ENCODE measurements at places on chromosomes 12 and 14.

DNA sequence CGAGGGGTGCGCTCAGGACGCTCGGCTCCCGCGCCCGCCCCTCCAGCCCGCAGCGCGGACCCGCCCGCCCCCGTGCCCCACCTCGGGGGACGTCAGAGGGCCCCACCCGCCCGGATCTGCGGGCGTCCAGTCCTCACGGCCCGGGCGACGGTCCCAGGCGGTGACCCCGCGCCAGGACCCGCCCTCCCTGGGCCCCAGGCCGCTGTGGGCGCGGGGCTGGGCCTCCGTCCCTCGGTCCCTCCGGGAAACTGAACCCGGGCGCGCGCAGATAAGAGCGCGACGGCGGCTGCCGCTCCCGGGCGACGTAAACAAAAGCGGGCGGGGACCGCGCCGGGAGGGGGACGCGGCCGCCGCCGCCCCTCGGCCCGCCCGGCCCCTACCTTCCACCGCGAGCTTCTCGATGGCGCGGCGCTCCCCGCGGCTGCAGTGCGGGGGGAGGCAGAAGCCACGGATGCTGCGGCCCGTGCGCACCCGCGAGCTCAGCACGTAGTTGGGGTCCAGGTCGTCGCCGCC is 1.1 kb downstream of the CKB start:
- peak overlapping the region; percentile 34 for H3K4me3 ChIP-seq
- peaks cover 16% of the 10 kb centered on the region for H3K4me1 ChIP-seq
- H3K27ac ChIP-seq = no peak overlapping the region
- H3K27me3 ChIP-seq = no peaks in the 10 kb centered on the region
- H3K36me3 ChIP-seq = no peaks in the 10 kb centered on the region

- H3K27ac ChIP-seq = no peak overlapping the region
- no peak overlapping the region for H3K4me3 ChIP-seq
- no peak for DNase-seq
- H3K36me3 ChIP-seq = no peaks in the 10 kb centered on the region
- peaks cover 5% of the 10 kb centered on the region for H3K4me1 ChIP-seq
- H3K27me3 ChIP-seq = no peaks in the 10 kb centered on the region
These were observed 72.8 kb downstream of the PAPOLA start for GRCh38 chr14:96574633-96575632.

DNA sequence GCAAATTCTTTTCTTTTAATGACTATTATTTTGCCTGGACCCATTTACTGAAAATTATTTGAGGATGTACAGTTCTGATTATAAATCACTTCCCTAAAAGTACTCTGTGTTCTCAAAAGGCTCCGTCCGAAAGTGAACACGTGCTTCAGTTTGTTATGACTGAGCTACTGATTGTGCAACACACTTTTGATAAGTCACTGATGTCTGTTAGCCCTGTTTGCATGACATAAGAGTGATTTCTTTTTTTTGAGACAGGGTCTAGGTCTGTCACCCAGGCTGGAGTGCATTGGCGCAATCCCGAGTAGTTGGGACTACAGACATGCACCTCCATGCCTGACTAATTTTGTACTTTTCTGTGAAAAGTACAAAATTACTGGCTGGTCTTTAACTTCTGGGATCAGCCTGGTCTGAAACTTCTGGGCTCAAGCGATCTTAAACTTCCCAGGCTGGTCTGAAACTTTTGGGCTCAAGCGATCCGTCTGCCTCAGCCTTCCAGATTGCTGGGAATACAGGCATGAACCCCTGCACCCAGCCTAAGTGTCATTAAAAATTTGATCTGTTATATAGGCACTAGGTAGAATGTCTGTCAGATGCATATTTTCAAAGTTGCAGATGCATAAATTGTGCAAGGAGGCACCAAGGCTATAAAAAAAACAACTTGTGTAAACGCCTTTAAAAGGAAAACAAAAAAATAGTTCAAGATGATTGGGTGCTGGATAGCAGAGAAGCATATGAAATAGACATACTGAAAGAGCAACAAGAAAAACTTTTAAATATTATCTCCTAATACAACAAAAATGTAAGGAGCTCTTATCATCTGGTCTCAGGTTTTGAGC is 111.5 kb downstream of the SRGAP1 start:
- H3K27me3 ChIP-seq = peaks cover 7% of the 10 kb centered on the region
- no peak overlapping the region for H3K27ac ChIP-seq
- no peaks in the 10 kb centered on the region for H3K36me3 ChIP-seq

DNA sequence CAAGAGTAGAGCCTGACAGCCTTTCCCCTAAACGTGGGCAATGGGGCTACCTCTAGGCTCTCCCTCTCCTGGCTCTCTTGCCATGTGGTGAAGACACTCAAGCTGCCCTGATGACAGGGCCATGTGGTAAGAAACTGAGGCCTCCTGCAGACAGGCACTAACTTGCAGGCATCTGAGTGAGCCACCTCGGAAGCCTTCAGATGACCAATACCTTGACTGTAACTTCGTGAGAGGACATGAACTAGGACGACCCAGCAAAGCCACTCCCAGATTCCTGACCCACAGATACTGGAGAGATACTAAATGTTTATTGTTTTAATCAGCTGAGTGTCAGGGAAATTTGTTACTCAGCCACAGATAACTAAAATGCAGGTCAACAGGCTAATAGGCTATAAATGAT is 96.4 kb downstream of the EFCAB11 start:
- no peak for DNase-seq
- H3K27ac ChIP-seq = no peak overlapping the region
- no peak overlapping the region for H3K4me3 ChIP-seq
- H3K4me1 ChIP-seq = no peaks in the 10 kb centered on the region
- no peaks in the 10 kb centered on the region for H3K36me3 ChIP-seq

GRCh38 chr12:81949416-81949815 is 190.3 kb upstream of the PPFIA2 start:
- no peaks in the 10 kb centered on the region for H3K27me3 ChIP-seq
- no peak overlapping the region for H3K4me3 ChIP-seq
- H3K36me3 ChIP-seq = no peaks in the 10 kb centered on the region
- no peak overlapping the region for H3K27ac ChIP-seq
- peaks cover 7% of the 10 kb centered on the region for H3K4me1 ChIP-seq

- no peaks in the 10 kb centered on the region for H3K4me1 ChIP-seq
- DNase-seq = no peak
- no peak overlapping the region for H3K27ac ChIP-seq
- H3K4me3 ChIP-seq = no peak overlapping the region
- no peaks in the 10 kb centered on the region for H3K27me3 ChIP-seq
- H3K36me3 ChIP-seq = no peaks in the 10 kb centered on the region
These were observed 44.0 kb upstream of the MEG3 start for GRCh38 chr14:100781952-100782351.

DNA sequence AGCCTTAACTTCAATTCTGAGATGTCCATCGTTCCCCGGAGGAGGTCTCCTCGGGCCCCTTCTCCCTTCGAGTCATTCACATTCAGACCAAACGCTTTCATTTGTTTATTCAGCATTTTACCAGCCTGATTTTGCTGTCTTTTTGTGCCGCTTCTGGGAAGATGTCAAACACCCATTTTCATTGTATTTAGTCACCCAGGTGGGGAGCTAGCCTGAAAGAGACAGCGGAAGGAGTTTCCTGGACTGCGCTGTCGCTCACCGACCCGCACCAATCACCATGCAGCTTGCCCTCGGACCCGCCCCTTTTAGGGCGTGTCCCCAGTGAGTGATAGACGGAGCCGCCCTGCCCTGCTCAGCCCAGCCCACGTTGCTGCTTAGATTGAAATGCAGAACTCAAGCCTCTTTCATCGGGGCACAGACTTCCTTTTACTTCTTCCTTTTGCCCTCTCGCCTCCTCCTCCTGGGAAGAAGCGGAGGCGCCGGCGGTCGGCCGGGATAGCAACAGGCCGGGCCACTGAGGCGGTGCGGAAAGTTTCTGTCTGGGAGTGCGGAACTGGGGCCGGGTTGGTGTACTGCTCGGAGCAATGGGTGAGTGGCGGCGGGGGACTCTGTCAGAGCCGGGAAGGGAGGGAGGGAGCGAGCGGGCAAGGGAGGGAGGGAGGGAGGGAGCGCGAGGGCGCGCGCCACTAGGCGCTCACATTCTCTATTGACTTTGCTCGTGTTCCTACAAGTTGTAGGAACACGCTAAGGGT is at the start of gene PAX9:
PAX9 (plus strand) TSS at position 355 of the 752 bp plus-strand sequence; CDS start at position 585, 230 bp downstream.
- peak within 1 kb of the TSS; percentile 85 for H3K27ac ChIP-seq
- H3K4me3 ChIP-seq = peak within 1 kb of the TSS; percentile 78
- peaks cover 80% of the 10 kb centered on the region for H3K27me3 ChIP-seq
- H3K4me1 ChIP-seq = peaks cover 52% of the 10 kb centered on the region

- H3K27me3 ChIP-seq = no peaks in the 10 kb centered on the region
- H3K27ac ChIP-seq = peak overlapping the region; percentile 94
- peaks cover 63% of the 10 kb centered on the region for H3K4me1 ChIP-seq
- peak overlapping the region; percentile 72 for H3K4me3 ChIP-seq
- DNase-seq = no peak
- H3K36me3 ChIP-seq = no peaks in the 10 kb centered on the region
These were observed 30.3 kb upstream of the KLRF1 start for GRCh38 chr12:9796971-9797370.

DNA sequence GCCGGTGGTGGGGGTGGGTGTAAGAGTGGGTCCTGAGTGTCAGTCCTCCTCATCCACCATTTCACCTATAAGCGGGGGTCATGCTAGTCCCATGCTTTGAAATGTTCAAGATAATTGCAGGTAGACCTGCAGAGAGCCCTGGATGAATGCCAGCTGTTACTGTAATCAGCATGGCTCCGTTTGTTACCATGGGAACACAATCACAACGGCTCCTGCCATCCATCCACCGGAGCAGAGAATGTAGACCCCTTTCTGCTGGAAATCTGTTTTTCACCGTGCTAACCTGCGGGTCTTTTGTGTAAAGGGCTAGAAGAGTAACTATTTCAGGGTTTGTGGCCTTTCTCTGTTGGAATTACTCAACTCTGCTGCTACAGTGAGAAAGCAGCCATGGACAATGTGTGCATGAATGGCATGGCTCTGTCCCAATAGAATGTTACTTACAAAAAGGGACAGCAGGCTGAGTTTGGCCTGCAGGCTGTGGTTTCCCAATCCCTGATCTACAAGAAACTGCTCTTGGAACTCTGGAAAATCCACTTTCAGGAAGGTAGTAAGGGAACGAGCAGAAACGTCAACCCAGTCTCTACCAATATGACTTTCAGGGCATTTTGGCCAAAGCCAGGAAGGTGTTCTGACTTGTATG is 36.1 kb downstream of the KCTD10 start:
- H3K27ac ChIP-seq = peak overlapping the region; percentile 70
- no peak overlapping the region for H3K4me3 ChIP-seq
- DNase-seq = no peak
- no peaks in the 10 kb centered on the region for H3K4me1 ChIP-seq

DNA sequence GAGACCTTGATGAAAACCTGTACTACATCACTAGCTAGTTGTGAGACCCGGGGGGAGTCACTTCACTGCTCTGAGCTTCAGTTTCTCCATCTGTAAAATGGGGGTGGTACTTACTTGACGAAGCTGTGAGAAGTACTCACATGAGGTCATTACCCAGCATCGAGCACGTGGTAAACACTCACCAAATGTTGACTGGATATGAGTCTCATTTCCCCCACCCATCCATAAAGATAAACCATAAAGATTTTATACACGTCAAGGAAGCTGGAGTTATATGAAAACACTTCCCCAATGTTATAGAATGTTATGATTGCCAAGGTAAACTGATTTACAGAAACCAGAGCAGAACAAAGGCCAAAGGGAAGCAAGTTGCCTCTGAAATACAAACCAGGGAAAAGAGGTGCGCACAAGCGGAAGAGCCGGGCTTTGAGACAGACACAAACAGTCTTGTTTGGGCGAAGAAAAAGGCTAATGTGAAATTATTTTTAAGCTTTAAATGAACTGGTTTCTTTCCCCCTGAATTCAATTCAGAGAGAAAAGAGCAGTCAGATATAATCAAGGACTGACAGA is 536.8 kb downstream of the MED13L start:
- no peak overlapping the region for H3K27ac ChIP-seq
- H3K4me1 ChIP-seq = no peaks in the 10 kb centered on the region
- H3K36me3 ChIP-seq = no peaks in the 10 kb centered on the region
- no peak overlapping the region for H3K4me3 ChIP-seq
- no peak for DNase-seq
- H3K27me3 ChIP-seq = no peaks in the 10 kb centered on the region

DNA sequence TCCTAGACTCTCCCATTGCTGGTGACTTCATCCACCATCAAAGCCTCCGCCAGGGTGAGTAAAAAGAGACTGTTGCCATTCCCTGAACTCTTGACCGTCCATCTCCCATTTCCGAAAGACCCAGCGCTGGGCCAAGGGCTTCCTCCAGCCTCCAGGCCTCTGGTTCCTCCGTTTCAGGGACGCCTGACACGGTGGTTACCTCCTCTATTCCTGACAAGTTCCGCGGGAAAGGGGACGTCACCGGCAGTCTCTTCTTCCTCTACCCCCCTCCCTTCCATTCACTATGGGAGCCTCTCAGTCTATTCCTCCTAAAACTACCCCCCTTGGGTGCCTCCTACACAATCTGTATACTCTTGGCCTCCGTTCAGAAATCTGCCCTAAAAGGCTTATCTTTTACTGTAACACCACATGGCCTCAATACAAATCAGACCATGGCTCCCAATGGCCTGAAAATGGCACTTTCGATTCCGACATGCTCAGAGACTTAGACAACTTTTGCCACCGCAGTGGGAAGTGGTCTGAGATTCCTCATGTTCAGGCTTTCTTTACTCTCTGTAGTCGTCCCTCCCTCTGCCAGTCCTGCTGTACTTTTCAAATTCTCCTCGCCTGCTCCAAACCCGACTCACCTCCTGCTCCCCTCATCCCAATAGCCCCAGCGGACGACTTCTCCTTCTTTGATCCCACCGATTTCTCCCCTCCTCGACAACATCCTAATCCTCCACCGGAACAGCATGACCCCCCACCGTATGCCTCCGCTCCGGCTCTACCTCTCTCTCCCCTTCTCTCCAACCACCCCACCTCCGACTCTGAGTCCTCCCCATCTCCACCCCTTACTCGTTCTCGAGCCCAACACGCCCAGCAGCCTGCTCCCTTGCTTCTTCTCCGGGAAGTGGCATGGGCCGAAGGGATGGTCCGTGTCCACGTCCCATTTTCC is 70.4 kb downstream of the MOK start:
- H3K27me3 ChIP-seq = no peaks in the 10 kb centered on the region
- H3K4me3 ChIP-seq = no peak overlapping the region
- H3K4me1 ChIP-seq = no peaks in the 10 kb centered on the region

DNA sequence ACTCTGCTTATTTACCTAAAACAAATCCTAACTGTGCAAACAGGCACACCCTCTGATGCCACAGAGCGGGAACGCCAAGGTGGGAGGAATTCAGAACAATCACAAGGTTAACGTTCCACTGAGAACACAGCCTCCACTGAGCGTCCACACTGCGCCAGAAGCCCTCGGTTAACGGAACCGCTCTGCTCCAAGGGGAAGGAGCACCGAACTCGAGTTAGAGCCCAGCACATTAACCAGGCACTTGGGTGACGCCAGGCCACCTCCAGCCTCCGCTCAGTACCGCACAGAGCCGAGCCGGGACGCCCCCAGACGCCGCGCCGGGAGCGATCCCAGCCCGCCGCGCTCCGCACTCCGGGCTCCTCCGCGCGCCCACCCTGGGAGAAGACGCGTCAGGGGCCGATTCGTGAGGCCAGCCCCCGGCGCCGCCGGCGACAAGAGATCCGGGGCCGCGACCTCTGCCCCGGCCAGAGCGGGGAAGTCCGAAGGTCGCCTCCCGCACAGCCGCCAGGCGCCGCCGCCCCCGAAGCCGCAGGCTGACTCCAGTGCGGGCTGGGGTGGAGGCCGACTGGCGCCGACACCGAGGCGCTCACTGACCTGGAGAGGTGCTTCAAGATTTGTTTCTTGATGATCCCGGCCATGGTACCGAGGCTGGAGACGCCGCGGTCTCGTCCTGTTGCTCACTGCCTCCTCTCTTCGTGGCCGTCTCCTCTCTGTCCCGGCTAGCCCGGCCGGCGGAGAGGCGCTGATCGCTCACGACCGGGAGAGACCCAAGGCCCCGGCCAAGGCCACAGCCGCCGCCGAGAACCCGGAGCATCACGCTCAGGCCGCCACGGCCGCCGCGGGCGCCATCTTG is 450 bp downstream of the BLTP3B start:
- peaks cover 4% of the 10 kb centered on the region for H3K36me3 ChIP-seq
- peaks cover 63% of the 10 kb centered on the region for H3K4me1 ChIP-seq
- peak overlapping the region; percentile 97 for H3K4me3 ChIP-seq
- H3K27ac ChIP-seq = peak overlapping the region; percentile 100
- DNase-seq = peak; percentile 46
